Osteocyte (in vitro differentiated cells): ENCODE measurements at places on chromosomes 1 and 21. TPM values are rescaled to one million over a fixed set of nuclear protein-coding genes. Genes with fewer than 3 reads are reported as not detected.

LCE1B gene
- not detected in 2 replicates for total RNA-seq

GRCh38 chr1:214455479-214455878, 95.9 kb downstream of the PTPN14 start:
- no peak for DNase-seq

DNA sequence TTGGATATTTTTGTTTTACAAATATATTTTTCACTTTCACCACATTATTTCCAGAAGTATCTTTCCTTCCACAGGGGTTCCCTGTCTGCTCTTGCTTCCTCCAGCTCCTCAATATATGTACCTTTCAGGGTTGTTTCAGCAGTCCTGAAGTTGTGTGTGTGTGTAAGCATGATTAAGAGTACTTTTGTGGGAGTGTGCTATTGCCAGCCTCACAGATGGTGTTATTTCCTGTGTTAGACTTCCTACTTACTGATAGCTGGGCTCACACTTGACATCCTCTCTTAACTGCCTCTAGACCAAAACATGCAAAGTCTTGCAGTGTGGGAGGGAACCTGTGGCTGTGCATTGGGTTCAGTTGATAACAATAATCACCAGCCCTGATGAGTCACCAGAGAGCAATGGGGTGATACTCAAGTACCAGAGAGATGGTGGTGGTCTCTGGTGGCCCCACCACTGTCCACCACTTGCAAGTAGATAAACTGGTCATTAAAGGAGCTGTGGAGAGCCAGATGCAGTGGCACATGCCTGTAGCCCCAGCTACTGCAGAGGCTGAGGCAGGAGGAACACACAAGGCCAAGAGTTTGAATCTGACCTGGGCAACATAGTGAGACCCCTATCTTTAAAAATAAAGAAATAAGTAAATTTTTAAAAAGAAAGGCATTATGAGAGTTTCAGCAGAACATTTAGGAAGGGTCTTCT, 126.7 kb downstream of the NR5A2 start:
- DNase-seq = no peak

- DNase-seq = no peak
Measured at GRCh38 chr1:98405581-98406074, 255.9 kb upstream of the SNX7 start.

DNA sequence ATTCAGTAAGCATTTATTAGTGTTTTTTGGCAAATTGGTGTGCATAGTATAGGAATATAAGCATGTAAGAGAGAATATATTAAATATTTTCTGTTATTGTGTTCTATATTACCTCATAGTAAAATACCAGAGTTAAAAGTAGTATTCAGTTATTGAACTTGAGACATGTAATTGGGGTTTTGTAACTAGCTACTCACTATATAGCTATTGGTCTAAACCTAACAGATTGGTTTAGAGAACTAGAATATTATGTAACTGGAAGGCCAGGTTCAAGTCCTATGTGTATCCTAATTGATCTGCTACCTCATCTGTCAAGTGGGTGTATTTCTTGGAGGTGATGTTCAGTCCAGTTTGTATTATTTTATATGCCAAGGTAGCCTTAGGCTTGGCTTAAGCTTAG, 26.3 kb downstream of the CLIC4 start:
- DNase-seq = no peak

FMOD gene
- not detected in 2 replicates for total RNA-seq

HFM1 gene
- 0.29 and 0.35 TPM in 2 replicates for total RNA-seq
